ENCODE measurements at places on chromosomes 7 and 10.
A peak's percentile ranks its signal among the peaks of the same experiment; 100 is the strongest.

- no peak for DNase-seq
These were observed 31.6 kb downstream of the KNDC1 start for GRCh38 chr10:133191651-133192050.

DNA sequence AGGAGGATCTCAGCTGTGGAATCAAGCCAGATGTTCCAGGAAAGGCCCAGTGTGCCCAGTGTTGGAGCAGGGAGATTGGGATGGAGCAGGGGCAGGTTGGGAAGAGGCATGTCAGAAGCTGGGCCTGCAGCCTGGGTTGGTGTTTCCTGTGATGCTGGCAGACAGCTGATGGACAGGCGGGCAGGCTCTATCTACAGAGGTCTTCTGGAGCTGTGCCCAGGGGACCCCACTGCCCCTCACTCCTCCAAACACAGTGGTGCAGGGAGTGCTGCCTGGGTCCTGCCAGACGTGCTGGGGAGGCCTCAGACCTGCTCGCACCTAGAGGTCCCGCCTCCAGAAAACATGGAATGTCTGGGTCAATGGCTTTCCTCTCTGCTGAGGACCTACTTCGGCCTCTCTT is 182.9 kb upstream of the TCERG1L start:
- no peak for DNase-seq

DNA sequence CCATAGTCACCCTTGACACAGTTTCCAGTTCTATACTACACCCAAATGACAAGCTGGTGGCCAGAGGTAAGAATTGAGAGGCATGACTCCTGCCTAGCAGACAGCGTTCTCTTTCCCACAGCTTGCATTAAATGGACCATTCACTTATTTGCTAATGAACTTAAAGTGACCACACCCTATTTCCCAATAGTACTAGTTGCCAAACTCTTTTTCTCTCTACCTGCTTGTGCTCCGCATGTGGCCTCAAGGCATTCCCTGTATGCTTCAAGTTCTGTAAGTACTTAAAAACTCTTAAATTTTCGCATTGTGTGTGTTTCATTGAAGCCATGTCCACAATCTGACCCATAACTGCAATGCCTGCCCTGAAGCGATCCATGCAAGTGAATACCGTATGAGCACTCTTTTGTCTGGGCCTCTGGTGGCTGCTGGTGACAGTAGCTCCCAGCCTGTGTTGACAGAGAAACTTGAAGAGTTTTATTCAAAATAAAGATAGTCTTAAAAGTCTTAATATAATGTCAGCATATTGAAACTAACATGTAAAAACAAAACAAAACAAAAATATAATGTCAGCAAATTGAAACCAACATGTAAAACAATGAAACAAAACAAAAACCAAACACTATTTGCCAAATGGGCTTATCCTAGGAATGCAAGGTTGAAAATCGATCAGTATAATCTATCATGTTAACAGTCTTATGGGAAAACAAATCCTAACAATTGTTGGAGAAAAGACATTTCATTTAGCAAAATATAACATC is 73.6 kb downstream of the CCSER2 start:
- no peak for DNase-seq

- no peak for DNase-seq
These were observed 32.3 kb downstream of the ATRNL1 start for GRCh38 chr10:115125505-115125904.

- DNase-seq = no peak
These were observed 19.7 kb upstream of the PON2 start for GRCh38 chr7:95454438-95455045.

DNA sequence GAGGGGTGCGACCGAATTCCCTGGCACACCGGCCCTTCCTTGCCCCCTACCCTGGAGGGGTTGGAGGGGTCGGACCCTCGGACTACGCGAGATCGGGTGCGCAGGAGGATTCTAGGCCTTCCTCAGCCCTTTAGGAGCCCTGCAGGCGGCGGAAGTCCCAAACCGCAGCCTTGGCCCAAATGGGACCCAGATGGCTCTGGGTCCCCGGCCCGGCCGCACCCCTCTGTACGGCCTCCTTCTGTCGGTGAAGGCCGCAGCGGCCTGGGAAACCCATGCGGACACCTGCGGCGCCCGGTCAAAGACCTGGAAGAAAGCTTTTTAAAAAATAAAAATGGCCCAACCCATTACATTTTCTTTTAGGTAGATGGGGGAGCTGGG is 2.4 kb upstream of the VAX1 start:
- no peak for DNase-seq

GRCh38 chr7:103941976-103942375 is 47.5 kb downstream of the RELN start:
- no peak for DNase-seq

- DNase-seq = no peak
These were observed 176.8 kb downstream of the ZMYND11 start for GRCh38 chr10:311901-312665.

- DNase-seq = no peak
These were observed 20.6 kb upstream of the PSMG3 start for GRCh38 chr7:1590476-1590875.

DNA sequence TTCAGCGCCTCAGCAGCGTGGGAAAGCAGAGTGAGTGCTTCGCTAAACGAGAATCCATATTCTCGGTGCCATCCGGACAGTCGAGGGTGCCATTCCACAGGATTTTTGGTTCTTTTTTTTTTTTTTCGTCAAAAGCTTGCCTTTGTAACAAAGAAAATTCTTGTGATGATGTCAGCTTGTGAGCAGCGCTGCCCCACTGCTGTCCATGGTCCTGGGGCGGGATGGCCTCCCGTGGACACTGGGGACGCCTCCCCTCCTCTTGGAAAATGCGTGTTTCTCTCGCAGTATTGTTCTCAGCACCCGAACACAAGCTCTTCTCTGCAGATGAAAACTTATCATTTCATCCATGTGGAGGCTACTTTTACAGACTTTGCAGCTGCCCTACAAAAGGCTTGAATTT is 477.4 kb downstream of the TCERG1L start:
- no peak for DNase-seq

GRCh38 chr10:35546824-35547225 is 58.3 kb upstream of the GJD4 start:
- DNase-seq = no peak

DNA sequence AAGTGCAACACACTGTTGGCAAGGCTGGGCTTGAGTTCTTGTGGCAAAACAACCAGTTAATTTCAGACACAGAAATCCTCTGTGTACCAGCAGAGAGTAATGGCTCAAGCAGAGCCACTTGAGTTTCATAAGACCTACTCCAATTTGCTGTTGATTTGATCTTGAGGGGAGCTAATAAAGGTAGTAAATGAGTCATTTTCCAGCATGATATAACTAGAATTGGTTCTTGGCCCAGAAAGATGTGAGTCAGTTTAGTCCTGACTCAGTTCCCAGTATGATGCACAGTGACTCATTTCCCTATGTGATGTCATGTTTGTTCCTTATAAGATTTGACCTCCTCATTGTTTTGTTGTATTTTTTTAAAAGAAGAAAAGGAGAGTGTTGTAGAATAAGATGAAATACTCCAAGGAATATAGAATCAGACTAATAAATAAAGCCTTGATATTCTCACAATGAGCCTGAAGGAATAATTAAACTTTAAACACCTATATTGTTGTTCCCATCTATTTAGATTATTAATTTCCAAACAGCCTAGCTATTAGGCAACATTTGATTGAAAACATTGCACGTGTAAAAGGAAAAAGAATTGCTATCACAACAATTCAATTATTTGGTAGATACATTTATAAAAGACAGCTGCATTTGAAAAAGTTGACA is 186.2 kb downstream of the REEP3 start:
- no peak for DNase-seq

GRCh38 chr10:116522803-116523381 is 22.8 kb upstream of the PNLIP start:
- no peak for DNase-seq

- DNase-seq = peak; percentile 45
These were observed 172.6 kb upstream of the TNRC18 start for GRCh38 chr7:5596046-5596895.

- DNase-seq = no peak
These were observed 176.2 kb upstream of the CSTF2T start for GRCh38 chr10:51875610-51876009.

DNA sequence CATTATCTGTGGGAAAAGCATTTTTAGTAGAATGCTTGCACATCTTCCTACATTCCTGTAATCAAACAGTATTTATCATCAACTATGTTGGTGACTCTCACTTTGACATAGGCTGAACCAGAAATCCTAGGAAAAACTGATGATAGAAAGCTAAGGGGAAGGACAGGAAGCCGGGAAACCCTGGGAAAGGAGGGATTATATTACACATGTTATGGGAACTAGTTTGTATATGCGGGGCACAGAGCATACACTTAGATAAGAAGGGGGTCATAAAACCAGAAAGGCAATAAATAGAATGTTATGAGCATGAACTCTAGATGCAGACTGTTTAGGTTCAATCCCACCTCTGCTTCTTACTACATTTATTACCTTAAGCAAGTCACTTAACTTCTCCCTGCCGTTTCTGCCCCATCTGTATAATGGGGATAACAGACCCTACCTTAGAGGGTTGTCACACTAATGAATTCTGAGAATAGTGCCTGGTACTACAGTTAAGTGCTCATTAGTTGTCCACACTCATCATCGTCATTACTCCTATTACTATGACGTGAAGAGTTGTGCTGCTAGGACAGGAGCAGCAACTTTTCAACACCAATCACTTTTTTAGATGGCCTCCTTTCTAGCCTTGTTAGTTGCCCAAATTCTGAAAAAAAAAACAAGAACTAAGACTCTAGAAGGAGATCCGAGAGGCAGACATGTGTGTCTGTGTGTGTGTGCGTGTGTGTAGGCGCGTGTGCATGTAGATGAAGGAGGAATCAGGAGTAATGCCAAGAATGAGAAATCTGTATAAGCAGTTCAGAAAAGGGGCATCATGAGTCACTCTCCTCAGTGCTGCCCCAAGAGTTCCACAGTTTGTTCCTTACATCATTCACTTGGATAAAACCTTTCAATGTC is 52.2 kb downstream of the KMT2C start:
- no peak for DNase-seq

DNA sequence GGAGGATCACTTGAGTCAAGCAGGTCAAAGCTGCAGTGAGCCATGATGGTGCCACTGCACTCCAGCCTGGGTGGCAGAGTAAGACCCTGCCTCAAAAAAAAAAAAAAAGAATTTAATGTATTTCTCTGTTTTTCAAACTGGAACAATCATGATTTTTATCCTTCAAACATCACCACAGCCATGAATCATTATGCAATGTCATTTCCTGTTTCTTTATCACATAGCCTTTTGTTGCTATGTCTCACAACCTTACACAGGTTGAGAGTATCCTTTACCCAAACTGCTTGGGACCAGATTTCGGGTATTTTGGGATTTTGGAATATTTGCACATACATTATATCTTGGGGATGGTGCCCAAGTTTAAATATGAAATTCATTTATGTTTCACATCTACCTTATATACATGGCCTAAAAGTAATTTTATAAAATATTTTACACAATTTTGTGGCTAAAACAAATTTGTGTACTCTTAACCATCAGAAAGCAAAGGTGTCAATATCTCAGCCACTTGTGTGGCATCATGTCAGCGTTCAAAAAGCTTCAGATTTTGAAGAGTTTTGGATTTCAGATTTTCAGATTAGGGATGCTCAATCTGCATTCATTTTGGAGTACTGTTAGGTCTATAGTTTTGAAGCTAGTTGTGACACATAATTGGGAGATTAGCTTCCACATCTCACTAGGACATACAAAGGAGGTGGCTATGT is 8.2 kb downstream of the NT5C3A start:
- no peak for DNase-seq

DNA sequence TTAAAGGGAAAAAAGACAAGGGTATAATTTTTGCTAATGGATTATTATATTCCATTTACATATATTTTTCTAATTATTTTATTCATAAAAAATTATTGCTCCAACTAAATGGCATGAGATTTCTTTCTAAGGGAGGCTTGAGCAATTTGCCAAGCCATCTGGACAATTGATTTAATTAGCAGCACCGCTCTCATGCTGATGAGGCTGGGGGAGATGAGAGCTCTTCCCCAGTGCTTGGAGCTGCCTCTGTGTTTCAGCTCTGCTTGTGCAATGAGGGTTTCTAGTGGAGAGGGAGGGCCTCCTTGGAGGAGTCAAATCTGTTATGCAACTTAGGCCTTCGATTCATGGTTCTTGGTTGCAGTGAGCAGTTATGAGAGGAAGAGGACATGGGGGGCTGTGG is 574.3 kb downstream of the TCERG1L start:
- no peak for DNase-seq

DNA sequence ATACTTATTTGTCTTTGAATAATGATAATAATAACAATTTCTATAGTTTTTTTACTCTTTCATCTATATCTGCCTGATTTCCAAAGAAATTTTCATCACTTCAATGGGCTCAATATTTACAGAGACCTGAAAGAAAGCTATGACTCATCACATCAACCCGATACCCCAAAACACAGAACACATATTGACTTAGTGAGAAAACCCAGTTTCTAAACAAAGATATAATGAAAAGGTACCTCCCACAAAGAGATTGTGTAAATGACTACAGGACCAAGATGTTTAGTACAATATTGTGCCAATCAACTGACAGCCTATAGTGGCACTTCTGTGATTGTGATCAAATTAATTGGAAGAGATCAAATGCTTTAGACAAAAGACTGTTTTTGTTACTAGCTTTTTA is 133.9 kb downstream of the PCDH15 start:
- DNase-seq = no peak

- DNase-seq = no peak
These were observed 37.6 kb downstream of the ANK3 start for GRCh38 chr10:60352105-60352504.

- no peak for DNase-seq
These were observed 124.5 kb upstream of the FAM20C start for GRCh38 chr7:67661-68395.

DNA sequence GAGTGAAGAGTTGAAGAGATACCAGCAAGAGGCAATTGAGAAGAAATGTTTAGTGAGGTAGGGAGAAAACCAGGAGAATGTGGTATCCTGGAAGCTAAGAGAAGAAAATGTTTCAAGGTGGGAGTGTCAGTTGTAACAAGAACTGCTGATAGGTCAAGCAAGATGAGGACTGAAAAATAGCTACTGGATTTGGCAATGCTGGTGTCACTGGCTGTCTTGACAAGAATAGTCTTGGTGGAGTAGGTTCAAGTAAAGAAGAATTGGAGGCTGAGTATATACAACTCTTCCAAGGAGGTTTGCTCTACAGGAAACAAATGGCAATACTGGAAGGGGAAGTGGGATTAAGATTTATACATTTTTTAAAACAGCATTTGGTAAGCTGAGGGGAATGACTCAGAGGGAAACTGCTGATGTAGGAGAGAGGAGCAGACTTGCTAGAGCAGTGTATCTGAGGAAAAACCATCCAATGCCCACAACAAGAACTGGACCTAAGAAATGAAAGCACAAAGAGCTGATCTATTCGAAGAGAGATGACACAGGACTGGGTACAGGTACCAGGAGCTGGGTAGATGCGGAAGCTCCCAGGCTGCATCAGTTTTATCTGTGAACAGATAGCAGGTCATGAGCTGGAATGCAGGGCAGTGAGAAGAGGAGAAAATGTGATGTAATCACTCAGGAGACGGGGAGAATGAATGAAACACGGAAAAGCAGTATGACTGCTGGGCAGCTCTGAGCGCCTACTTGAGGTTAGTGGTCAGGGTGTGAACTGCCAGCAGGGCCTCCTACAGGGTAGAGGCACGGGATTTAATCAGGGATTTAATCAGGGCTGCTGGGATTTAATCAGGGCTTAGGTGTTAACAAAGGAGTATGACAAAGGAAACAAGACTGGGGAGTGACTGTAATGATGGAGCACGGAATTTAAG is 34.5 kb downstream of the FAM25A start:
- no peak for DNase-seq

- DNase-seq = no peak
These were observed 119.2 kb downstream of the GALNT11 start for GRCh38 chr7:152144557-152145245.

GRCh38 chr7:133290041-133290440 is 37.2 kb downstream of the EXOC4 start:
- DNase-seq = no peak
